Occipital lobe (tissue), 3 donors: ENCODE measurements at places on chromosomes 5 and 9. TPM values are rescaled to one million over a fixed set of nuclear protein-coding genes. Genes with fewer than 3 reads are reported as not detected.

Gene SRD5A1
- 51.8 TPM for total RNA-seq

Gene CMBL
- 3.9 TPM for total RNA-seq

DNA sequence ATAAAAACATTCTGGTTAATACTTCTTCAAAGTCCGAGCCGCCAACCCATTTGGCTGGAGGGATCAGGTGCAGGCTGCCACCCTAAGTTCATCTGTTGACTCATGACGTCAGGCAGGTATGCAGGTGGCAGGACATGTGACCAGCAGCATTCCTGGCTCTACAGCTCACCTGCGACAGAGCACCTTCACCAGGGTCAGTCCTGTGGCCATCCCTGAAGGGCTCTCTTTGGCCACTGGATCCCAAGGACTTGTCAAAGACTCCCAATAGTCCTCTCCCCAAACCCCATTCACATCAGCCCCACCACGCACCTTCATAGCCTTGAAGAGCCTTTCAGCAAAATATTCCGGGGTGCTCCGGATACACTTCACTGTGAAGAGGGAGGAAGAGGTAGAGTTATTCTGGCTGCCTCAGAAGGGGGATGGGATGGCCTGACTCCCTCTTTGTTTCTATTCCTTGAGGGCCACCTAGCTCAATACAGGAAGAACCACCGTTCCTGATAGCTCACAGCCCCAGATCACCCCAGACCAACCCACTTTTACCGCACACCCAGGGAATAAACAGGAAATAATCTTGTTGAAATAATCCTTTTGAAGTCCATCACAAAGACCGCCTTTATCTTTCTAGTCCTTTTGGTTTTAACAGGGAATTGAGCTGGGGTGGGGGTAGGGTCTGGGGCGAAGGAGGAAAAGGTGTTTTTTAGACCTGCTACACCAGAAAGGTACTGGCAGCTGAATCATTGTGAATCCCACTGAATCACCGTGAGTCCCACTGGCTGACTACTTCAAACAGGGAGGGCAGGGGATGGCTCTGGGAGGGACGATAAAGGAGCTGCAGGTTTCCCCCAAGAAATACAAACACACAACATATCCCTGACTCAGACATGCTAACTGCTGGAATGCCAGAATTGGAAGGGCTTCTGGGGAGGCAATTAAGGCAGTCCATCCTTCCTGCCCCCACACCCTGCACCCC, 26.4 kb downstream of the ANXA6 start:
- no peak for DNase-seq

- no peak for DNase-seq
Observed at GRCh38 chr9:8680157-8680556, 880.6 kb upstream of the DMAC1 start.

DNA sequence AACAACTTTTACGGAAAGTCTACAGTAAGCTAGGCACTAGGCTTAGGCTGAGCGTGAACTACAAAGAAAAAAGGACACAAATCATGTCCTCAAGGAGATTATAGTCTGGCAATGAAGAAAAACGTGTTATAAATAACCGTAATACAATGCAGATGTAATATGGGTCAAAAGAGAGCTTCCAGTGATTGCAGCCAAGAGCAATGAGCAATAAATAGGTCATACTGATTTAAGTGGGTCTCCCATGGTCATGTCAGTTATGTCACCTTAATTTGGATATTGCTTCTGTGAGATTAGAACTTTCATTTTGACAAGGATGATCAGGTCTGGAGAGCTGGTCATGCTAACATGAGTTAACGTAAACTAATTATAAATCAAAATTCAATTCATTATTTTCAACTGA, 158.6 kb upstream of the GNA14 start:
- DNase-seq: no peak

DNA sequence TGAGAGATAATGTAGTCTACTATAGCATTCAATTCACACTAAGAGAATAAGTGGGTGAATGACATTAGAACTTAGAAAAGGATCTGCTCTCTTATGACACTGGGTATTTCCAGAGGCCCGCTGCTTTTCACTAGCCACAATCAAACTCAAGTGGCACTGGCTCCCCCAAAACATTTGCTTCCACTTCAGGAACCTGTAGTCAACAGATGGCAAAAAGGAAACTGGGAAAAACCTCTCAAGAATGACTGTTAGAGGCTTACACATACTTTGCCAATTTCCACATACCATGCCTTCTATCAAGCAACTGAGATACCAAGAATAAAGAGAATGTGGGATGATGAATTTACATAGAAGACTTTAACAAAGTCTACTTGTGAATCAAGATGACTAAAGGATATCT, 11.2 kb downstream of the POC5 start:
- no peak for DNase-seq
